ENCODE measurements at places on chromosomes 12 and 14.

GRCh38 chr14:102295270-102295669, 9.7 kb downstream of the MOK start:
- no peak for DNase-seq

- DNase-seq = no peak
Measured at GRCh38 chr14:71076462-71077092, 169.3 kb downstream of the PCNX1 start.

- DNase-seq = peak; percentile 70
Measured at GRCh38 chr14:52131640-52132320, 62.9 kb upstream of the NID2 start.

GRCh38 chr14:52079239-52079959, 10.5 kb upstream of the NID2 start:
- no peak for DNase-seq

- DNase-seq = no peak
Measured at GRCh38 chr14:56742391-56742878, 67.8 kb downstream of the OTX2 start.

DNA sequence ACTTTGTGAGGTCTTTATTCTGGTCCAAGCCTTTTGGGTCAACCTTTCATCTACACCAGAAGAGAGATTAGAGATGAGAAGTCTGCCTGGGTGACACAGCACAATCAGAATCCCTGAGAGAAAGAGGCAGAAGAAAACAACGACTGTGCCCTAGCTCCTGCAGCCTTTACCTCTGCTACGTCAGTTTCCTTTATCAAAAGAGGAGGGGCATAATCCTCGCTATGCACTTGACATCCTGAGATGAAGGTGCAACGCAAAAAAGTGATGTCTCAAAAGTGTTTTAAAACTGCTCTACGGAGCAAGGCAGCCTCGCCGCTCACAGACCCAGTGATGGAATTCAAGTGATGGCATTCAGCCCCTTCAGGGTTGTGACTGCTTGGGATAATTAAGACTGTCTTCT, 21.7 kb downstream of the ZDHHC22 start:
- no peak for DNase-seq

DNA sequence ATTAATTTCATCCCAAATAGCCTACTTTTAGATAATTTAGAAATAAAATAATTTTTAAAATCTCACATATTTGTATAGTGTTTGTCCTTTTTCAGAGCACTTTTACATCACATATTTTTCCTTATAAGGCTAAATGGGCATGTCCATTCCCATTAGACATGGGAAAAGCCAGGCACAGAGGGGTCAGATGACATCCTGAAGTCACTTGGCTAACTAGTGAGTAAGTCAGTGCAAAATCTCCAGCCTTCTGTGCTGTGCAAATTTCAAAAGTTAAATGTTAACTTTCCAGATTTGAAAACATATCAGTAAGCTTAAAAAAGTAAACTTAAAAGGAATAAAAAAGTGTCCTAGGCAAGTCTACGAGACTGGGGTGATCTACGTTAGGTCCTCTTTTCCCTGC, 117.4 kb downstream of the EMP1 start:
- no peak for DNase-seq

Measured in activated CD8-positive, alpha-beta memory T cell treated with anti-CD3 and anti-CD28 coated beads for 24 hours (primary cell).